ENCODE measurements at places on chromosomes 2 and 18. TPM values are rescaled to one million over a fixed set of nuclear protein-coding genes. Genes with fewer than 3 reads are reported as not detected.

RAB17 gene
- 0.87 TPM for total RNA-seq

ALPP gene
- total RNA-seq: not detected

NUP35 gene
- total RNA-seq: 12.6 TPM

CDH7 gene
- total RNA-seq: not detected

REG1B gene
- 2.6 TPM for total RNA-seq

- DNase-seq: no peak
Observed at GRCh38 chr2:218081063-218081462, 12.0 kb downstream of the RUFY4 start.

DNA sequence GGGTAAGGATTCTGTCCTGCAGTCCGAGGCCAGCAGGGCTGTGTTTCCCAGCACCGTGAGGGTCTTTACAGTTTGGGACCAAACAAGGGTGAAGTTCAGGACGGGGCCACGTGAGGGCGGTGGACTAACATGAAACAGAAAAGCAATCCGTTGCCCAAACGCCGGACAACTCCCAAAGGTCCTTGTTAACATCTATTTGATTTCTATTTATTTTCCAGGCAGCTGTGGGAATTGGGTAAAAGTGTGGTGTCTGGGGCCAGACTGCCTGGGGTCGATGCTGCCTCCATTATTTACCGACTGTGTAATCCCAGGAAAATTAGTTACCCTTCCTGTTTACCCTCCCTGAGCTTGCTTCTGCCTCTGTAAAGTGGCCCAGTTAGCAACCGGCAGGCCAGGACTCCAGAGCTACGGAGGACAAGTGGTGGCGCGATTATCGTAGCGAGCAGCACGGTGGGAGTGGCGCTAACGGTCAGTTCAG is 66.3 kb upstream of the TCF7L1 start:
- DNase-seq: no peak

DNA sequence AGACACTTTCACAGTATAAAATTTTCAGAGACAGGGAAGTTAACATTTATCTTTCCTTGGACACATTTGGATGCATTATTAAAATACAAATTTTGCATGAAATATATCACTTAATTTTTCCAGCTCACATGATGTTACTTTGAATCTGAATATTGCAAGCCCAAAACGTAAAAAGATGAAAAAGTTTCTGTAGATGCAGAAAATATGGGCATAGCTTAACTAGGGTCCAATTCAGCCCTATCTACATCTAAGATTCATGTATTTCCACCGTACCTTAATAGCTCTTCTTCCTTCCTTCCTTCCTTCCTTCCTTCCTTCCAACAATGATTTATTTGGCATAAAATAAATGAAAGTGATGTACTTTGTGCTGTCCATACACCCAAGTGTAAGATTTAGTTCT is 1084.6 kb upstream of the TMEFF2 start:
- no peak for DNase-seq

GRCh38 chr2:106581328-106581727 is 94.2 kb downstream of the CD8B2 start:
- DNase-seq: no peak

All from mesenteric fat pad (tissue), 1 donor.